ENCODE measurements at places on chromosomes 6 and 20. TPM values are rescaled to one million over a fixed set of nuclear protein-coding genes. Genes with fewer than 3 reads are reported as not detected.

ADGRB3 gene
- 1.4 TPM for total RNA-seq

POM121L2 gene
- total RNA-seq = not detected

MDFI gene
- total RNA-seq = not detected

NKX2-4 gene
- not detected for total RNA-seq

SRMS gene
- total RNA-seq = not detected

MCCD1 gene
- not detected for total RNA-seq

LRRC73 gene
- 0.63 TPM for total RNA-seq

CLIC5 gene
- not detected for total RNA-seq

RIPPLY2 gene
- not detected for total RNA-seq

ZBP1 gene
- total RNA-seq = not detected

HNF4A gene
- total RNA-seq = not detected

IFT52 gene
- 55.8 TPM for total RNA-seq

PAK5 gene
- not detected for total RNA-seq

MCHR2 gene
- not detected for total RNA-seq

TP53TG5 gene
- not detected for total RNA-seq

OR2B6 gene
- total RNA-seq = not detected

SLC17A2 gene
- not detected for total RNA-seq

MOG gene
- not detected for total RNA-seq

SOBP gene
- 7.4 TPM for total RNA-seq

ATP6V1G2 gene
- 3.8 TPM for total RNA-seq

TMEM244 gene
- not detected for total RNA-seq

HLA-DOA gene
- total RNA-seq = not detected

NRSN1 gene
- not detected for total RNA-seq

MYL9 gene
- 50.0 TPM for total RNA-seq

HLA-DQB1 gene
- not detected for total RNA-seq

MEI4 gene
- not detected for total RNA-seq

C6orf58 gene
- total RNA-seq = not detected

PNPLA1 gene
- total RNA-seq = not detected

CST7 gene
- total RNA-seq = not detected

GCNT2 gene
- not detected for total RNA-seq

CLDN20 gene
- total RNA-seq = not detected

BPIFA1 gene
- total RNA-seq = not detected
